ENCODE measurements at places on chromosomes 4 and X.

- no peak for DNase-seq
Observed at GRCh38 chr4:7910952-7911578, 28.6 kb downstream of the AFAP1 start.

DNA sequence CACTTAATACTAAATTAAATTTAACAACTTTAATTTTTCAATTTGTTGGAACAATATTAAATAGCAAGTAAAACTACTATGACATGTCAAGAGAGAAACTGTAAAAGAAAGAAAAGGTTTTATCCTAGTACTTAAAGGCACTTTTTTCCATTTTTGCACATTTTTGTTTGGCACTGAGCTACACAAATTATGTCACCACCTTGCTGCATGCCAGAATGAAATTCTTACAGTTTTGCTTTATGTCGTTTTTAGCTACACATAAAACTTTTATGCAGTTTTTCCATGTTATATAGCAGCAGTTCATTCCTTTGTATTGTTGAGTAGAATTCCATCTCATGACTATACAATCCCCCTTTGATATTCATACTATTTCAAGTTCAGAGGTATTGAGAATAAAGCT lies 99.1 kb upstream of the RXFP1 start:
- no peak for DNase-seq

GRCh38 chr4:182583703-182584415 lies 333.3 kb downstream of the DCTD start:
- peak; percentile 12 for DNase-seq

DNA sequence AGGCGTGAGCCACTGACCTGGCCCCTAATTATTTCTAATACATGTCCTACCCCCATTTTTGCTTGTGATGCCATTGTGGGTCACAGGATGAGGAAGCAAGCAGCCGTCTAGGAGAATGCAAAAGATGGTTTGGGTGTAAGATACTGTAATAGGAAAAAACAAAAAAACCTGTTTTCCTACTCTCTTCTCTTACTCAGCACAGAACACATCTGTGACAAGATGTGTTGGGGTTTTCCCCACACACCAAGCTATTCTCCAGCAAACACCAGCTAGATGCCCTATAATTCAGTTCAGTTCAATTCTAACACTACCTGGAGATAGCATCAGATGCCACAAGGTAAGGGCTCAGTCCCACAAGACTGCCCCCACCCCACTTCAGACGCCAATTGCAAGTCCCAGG lies 15.3 kb upstream of the HPRT1 start:
- DNase-seq = no peak

GRCh38 chr4:10529291-10530136 lies 72.3 kb upstream of the ZNF518B start:
- DNase-seq = no peak

- DNase-seq = no peak
Observed at GRCh38 chr4:77865259-77865658, 2.6 kb downstream of the MRPL1 start.

GRCh38 chr4:182306792-182307507 lies 63.7 kb downstream of the TENM3 start:
- DNase-seq = no peak

DNA sequence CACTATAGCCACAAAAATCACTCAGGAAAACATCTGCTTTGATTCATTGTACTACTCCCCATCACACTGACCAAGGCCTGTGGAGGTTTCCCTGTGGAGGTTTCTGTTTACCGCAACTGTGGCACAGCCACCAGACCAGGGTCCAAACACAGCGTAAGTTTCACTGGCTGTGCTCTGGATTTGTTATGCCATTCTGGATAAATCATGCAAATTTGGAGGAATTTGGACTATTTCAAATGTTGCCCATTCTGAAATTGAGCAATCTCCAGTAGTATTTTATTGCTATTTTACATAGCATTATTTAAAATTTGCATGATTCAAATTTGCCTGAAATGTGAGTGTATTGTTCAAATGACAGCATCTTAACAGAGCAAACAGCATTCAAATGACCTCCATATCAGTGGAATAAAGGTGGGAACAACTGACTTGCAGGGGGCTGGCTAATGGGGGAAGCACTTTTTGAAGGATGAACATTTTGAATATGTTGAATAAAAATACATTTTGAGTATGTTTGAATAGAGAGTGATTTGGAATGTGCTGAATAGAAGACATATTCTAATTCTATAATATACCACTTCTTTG lies 66.1 kb upstream of the ACSL1 start:
- peak; percentile 86 for DNase-seq

DNA sequence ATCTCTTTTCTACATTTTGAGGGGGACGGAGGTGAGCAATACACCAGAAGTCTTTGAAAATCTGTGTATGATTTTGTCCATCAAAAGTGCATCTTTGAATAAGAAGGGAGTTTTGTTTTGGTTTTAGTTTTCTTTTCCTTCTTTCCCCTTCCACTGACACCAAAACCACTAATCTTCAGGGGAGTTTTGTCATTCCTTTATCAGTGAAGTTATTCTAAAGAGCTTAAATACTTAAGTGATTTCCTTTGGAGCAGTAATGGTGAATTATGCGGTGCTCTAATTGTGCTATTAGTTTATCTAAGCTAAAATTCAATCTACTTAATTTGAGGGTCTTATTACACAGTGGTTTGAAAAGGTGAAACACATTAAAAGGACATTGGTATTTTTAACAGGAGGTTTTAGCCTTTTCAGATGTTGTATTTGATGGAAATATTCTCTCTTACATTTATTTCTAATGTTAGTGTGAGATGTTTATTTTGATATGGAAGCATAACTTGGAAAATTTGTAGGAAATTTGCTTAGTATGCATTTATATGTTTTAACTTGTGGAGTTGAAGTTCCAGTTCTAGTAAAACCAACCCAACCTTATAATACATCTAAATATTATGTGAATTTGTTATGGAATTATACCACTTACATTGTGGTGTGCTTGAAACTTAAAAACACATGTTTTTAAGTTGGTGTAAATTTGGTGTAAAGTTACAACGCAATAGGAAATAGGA lies 124.9 kb downstream of the PCDH7 start:
- DNase-seq = no peak

DNA sequence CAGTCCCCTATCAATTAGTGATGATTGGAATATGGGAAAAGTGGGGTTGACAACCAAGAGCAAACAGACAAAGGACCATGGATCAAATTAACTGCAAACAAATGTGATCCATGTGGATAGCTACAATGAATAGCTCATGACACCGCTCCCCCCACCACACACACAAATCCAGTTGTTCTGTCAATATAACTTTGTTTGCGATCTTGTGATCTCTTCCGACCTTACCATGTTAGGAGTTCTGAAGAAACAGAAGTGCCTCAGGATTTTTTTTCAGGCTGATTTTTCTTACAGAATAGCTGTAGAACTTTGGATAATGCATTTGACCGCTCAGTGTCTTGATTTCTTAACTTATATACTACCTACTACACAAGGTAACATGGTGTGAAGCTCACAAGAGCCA lies 116.6 kb downstream of the SH2D1A start:
- no peak for DNase-seq

- DNase-seq = no peak
Observed at GRCh38 chr4:687971-688853, 739 bp downstream of the SLC49A3 start.

Measured in NCI-H526 treated with DMSO at 0.1 percent for 48 hours (cell line).